ENCODE measurements at places on chromosomes 5 and 9.

GRCh38 chr5:154244476-154244875 is 53.9 kb downstream of the GALNT10 start:
- no peak for DNase-seq

DNA sequence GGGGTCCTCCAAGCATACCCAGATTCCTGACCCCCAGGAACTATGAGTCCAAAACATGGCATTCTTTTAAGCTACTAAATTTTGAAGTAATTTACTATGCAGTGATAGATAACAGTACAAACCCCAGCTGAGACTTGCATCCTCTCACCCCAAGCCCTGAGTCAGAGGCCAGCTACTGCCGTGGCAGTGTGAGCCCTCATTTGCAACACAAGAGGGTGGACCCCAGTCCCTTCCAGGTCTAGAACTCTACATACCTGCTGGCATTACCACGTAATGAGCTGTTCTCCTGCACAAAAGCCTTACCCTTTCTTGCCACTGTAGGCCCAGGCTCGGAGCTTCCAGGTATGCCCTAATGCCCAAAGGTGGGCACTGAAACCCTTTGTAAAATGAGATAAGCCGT is 108.6 kb upstream of the ERCC6L2 start:
- no peak for DNase-seq

DNA sequence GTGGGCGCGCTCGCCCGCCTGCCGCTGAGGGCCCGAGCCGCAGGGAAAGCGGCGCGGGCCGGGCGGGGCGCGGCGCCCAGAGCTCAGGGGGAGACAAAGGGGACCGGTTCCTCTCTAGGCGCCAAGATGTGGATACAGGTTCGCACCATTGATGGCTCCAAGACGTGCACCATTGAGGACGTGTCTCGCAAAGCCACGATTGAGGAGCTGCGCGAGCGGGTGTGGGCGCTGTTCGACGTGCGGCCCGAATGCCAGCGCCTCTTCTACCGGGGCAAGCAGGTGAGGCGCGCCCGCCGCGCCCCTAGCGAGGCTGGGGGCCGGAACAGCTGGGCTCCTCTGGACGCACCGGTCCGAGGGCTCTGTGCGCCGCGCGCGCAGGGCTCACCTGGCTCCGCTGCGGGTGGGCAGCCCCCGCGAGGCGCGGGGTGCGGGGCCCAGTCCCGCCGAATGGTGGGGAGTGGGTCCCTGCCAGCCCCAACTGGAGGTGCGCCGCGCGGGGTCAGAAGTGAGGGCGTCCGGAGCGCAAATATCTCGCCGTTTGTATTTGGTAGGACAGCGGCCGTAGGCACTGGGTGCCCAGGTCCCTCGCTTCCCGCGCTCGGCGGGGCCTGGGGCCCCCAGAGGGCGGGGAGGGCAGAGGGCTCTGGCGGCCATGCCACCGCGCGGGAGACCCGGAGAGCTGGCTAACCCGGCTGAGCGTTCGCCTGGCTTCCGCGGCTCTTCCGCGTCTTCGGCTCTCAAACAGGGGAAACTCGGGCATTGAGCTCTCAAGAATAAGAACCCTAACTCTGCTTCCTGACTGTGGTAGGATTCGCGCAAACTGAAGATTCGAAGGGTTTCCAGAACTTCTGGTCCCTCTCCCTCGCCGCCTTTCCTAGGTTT is 607 bp downstream of the UHRF2 start:
- DNase-seq: no peak

- DNase-seq: no peak
Observed at GRCh38 chr9:132669319-132669697, 475 bp downstream of the DDX31 start.

GRCh38 chr5:32680183-32680582 is 30.9 kb upstream of the NPR3 start:
- DNase-seq: no peak

- DNase-seq: no peak
Observed at GRCh38 chr9:92179286-92180001, 64.2 kb upstream of the SPTLC1 start.
